GM04503 (cell line): ENCODE measurements at places on chromosomes 7 and 10.

DNA sequence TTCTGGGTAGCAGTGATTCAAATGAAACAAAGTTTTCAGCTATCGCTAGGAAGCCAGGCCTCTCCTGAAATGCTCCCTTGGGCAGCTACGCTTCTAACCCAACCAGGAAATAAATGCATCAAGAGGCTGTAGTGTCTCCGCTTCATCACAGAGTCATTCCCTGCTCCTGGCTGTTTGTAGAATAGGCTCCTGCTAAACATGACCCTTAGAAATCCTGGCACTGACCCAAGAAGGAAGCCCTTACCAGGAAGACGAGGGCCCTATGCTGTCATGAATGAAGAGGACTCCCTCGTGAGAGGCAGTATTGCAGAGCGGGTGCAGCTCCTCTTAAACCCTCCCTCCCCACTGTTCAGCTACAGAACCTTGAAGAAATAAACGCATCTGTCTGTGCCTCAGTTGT lies 48.3 kb downstream of the NOD1 start:
- no peak for DNase-seq

GRCh38 chr7:146772601-146773000 lies 656.0 kb downstream of the CNTNAP2 start:
- DNase-seq = no peak

GRCh38 chr10:78672918-78673317 lies 395.8 kb upstream of the ZMIZ1 start:
- no peak for DNase-seq

GRCh38 chr7:94578614-94579013 lies 69.0 kb downstream of the CASD1 start:
- no peak for DNase-seq

- DNase-seq = no peak
Measured at GRCh38 chr7:88259656-88260380, 40.0 kb upstream of the SRI start.

DNA sequence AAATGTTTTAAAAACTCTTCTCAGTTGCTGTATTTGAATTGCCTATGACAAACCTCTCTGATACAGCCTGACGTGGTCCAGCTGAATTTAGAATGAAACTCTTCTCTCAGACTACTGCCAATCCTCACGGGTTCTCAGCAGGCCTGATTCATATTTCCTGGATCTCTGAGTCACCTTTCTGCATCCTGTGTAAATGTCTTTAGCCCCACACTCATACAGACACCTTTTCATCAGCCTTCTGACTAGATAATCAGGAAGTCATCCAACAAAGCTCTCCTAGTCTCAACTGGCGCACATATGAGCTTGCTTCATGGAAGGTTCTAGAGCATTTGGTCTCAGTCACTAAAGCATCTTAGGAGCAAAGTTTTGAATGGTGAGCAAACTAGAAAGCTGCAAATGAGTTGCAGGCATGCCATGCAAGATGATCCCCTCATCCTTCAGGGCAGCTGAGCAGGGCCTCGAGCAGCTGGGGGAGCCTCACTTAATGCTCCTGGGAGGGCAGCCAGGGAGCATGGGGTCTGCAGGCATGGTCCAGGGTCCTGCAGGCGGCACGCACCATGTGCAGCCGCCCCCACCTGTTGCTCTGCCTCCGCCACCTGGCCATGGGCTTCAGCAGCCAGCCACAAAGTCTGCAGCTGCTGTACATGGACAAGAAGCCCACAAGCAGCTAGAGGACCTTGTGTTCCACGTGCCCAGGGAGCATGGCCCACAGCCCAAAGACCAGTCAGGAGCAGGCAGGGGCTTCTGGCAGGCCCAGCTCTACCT lies 182.8 kb downstream of the ARHGAP12 start:
- peak; percentile 86 for DNase-seq

DNA sequence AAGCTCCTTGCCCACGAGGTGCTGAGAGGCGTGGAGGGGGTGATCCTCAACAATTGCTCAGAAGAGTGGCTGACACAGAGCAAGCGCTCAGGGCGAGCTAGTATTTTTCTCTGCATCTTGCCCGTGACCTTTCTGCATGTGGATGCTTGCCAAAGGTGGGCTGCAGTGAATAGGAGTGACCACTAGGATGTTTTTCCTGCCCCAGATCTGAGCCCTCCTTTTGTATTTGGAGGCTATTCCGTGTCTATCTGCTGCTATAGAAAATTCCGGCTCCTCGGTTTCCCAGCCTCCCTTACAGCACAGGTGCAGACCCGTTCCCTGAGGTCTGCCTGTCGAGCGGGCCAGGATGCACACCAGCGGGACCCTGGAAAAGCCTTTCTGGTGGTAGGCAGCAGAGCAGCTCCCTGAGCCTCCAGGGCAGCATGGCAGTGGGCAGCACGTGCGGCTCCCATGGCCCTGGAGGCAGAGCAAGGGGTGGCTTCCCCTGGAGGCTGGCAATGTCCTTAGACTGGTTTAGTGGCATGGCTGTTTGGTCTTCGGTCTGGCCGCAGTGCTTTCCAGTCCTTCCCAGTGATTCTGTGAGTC lies 145.1 kb upstream of the PCBD1 start:
- no peak for DNase-seq

DNA sequence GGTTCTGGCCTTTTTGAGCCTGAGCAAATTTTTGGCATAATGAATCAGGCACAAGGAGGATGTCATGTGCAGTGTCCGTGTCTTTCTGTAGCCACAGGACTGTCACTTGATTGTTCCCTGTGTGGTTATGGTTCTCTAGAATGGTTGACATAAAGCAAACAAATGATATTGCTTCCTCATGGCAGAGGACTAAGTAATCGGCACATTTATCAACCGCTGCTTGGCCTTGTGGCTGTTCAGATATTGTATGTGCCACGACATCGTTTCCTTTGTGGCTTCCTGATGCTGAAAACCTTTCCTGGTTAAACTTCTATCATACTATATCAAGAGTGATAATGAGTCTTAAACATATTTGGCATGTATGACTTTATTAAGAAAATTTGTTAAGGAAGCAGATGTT lies 598.8 kb downstream of the SUGCT start:
- no peak for DNase-seq

GRCh38 chr7:41069635-41070034 lies 633.3 kb downstream of the INHBA start:
- DNase-seq = no peak

DNA sequence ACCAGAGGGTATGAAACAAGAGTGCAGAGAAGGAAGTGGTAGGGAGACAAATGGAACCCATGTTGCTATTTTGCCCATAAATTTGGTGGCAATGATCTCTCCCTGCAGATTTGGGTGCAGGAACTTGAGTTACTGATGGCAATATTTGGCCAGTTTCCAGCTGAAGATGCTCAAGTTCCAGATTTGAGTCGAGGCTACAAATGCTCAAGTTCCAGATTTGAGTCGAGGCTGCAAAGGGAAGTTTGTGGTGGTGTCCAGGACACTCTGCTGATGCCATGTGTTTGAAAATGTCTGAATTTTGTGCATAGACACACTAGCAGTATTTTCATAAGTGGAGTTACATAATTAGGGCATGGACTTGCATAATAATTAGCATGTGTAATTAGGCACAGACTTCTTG lies 40.8 kb downstream of the TBXAS1 start:
- no peak for DNase-seq

DNA sequence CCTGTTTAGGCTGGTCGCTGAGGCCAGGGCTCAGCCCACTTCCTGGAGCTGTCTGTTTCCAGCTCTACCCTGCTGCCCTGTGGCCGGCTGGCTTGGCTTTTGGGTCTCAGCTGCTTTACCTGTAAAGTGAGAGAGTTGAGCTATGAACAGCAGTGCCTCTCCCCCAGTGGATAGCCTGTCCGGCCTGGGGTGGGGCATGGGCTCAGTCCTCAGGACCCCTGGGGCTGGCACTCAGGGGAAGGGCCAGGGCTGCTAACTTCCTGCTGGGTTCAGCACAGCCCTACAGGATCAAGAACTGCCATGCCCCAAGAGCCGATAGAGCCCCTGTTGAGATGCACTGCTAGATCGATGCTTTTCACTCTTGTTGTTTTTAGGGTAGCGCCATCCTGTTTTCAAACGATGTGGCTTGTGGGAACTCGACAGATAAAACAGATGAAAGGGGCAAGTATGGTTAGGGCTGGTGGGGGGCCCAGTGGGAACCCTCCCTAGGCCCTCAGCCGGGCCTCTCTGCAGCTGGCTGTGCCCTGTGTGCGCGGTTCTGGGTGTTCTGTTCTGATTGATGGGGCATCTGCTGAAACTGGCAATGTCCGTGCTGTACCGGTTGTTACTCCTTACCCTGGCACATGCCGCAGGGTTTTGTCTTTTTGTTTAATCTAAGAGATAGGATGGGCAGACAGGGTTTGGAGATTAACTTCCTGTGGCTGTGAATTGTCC lies 10.0 kb upstream of the SFRP5 start:
- no peak for DNase-seq

DNA sequence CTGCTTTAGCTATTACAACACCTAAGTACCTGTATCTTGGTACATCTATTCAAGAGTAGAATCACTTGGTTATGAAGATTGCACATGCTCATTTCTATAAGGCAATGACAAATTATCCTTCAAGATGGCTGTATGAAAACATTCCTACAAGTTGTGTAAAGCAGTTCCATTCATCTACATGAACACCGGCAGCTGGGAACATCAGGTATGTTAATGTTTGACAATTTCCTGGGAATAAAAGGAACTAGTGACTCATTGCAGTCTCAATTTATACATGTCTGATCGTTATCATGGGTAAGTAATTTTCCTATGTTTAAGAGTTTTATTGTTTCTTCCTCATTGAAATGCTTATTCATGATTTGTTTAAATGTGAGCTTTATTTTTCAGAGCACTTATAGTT lies 203.2 kb upstream of the SEMA3E start:
- DNase-seq = no peak

DNA sequence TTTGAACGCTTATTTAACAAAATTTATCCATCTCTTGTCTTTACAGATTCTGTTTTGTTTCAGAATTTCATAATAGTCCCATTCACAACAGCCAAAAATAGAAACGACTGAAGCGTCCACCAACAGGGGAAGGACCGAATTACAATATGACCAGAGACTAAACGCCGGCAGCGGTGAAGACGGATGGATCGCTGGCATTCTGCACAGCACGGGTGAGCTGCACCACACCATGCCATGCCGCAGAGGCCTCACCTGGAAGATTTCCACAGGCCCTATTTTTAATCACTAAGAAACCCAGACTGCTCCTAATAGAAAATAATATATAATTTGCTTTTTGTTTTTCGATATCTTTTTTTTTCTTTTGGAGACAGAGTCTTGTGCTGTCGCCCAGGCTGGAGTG lies 91.0 kb downstream of the ELFN1 start:
- DNase-seq = no peak

- DNase-seq = no peak
Measured at GRCh38 chr10:72259491-72260238, 14.1 kb upstream of the DDIT4 start.

GRCh38 chr10:90326498-90327267 lies 531.2 kb downstream of the HTR7 start:
- DNase-seq = no peak

- no peak for DNase-seq
Measured at GRCh38 chr7:47722126-47722525, 140.2 kb upstream of the TNS3 start.

- no peak for DNase-seq
Measured at GRCh38 chr7:43618073-43618472, 35.2 kb downstream of the STK17A start.

DNA sequence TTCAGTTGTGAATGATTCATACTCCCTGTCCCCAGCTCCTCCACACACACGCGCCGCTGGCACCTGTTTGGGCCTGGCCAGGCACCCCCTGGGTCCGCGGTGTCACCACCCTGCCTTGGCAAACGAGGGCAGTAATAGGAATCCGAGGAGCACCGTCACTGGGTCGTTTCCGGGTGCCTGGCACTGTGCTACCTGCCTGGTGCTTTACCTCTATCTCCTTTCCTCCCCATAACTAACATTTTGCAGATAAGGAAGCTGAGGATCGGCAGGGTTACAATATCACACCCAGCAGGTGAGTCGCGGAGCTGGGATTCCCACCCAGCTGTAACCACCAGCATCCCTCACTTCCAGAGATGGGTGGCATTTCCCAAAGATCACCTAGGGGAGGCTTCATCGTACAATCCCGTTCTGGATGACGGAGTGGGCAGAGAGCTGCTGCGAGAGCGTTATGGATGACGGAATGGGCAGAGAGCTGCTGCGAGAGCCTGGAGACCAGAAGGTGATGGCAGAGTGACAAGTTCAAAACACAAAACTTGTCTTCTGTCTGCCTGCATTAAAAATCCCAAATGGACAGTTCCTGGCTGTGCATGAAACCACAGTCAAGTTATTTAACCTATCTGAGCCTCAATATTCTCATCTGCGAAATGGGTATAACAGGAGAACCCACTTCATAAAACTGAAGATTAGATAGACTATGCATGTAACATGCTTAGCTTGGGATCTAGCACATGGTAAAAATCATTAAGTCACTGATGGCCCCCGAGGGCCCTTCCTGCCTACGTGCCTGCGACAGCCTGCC lies 1.1 kb upstream of the HSPA12A start:
- no peak for DNase-seq

DNA sequence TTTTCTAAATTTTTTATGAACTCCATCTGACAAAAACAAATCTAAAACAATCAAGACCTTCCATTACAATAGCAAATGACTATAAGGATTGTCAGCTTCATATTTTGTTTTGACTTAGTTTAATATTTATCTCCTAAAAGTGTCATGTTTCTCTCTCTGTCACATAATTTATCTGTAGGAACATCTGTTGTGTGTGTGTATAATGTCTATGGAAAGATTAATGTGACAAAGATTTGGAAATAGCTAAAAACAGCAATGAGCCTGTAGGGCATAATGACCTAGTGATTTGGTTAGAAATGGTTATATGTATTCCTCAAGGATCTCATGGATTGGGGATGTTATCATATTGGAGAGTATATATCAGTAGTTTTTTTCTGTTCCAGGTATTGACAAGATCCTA lies 69.6 kb upstream of the MDFIC start:
- no peak for DNase-seq

DNA sequence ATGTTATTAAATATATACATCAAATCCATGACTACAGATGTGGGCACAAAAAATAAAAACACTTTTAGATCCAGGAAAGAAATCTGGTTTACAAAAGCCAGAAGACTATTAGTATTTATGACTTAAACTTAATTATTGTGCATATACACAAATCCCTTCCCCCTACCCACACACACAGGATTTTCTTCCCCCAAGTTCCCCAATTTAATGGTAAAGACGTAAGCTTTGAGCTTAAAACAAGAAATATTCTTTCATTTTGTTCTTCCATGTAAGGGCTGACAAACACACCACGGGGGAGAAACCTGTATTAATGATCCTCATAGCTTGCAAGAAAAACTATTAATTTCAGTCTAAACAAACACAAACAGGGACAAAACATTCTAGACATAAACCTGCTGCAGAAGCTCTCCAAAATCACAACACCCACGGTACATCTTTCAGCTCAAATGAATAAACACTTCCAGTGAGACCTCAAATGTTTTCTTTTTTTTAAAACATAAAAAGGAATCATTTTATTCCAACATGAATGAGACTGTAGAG lies 28.5 kb downstream of the OSBPL3 start:
- no peak for DNase-seq

DNA sequence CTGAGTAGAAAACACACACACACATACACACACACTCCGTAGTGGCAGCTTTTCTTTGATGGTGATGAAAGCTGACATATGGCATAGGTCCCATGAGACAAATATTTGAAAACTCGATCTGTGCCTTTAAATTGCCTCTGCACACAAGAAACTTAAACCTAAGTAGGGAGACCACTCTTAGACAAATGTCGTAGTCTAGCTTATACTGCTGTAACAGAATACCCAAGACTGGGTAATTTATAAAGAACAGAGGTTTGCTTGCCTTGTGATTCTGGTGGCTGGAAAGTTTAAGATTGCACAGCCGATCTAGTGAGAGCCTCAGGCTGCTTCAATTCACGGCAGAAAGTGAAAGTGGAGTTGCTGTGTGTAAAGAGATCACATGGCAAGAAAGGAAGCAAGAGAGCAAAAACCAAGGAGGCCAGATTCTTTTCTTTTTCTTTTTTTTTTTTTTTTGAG lies 489.4 kb upstream of the SORCS1 start:
- peak; percentile 1 for DNase-seq
